Activated CD8-positive, alpha-beta memory T cell treated with anti-CD3 and anti-CD28 coated beads for 24 hours (primary cell): ENCODE measurements at places on chromosomes 11 and 22.

GRCh38 chr11:67700141-67700540 is 25.7 kb upstream of the ALDH3B2 start:
- DNase-seq, result no peak

- no peak for DNase-seq
Observed at GRCh38 chr11:102138670-102139069, 28.4 kb downstream of the YAP1 start.

- peak; percentile 93 for DNase-seq
Observed at GRCh38 chr22:46116491-46116958, 33.8 kb upstream of the PPARA start.

GRCh38 chr22:25564320-25564978 is at the start of gene GRK3:
Gene GRK3 (plus strand): TSS chr22:25564675. CDS start chr22:25565041, 366 bp downstream.
- peak; percentile 86 for DNase-seq

DNA sequence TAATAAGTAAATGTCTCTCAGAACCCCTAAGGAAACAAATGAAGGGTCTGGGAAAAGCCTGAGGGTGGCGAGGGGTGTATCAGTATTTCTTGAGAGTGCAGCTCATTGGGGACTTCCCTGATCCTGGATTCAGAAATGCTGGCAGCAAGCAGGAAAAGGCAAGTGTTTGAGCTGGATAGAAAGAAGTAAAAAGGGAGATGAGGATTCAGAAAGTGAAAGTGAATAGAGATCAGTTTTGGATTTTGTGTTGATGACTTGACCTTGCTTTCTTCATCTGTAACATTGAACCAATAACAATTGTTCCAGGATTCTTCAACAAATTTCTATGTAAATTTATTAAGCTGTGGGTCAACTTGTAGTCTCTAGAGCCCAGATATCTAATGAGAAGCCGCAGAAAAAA is 66.9 kb upstream of the CTSC start:
- DNase-seq, result no peak

GRCh38 chr22:46090036-46090591 is 60.2 kb upstream of the PPARA start:
- DNase-seq, result no peak

DNA sequence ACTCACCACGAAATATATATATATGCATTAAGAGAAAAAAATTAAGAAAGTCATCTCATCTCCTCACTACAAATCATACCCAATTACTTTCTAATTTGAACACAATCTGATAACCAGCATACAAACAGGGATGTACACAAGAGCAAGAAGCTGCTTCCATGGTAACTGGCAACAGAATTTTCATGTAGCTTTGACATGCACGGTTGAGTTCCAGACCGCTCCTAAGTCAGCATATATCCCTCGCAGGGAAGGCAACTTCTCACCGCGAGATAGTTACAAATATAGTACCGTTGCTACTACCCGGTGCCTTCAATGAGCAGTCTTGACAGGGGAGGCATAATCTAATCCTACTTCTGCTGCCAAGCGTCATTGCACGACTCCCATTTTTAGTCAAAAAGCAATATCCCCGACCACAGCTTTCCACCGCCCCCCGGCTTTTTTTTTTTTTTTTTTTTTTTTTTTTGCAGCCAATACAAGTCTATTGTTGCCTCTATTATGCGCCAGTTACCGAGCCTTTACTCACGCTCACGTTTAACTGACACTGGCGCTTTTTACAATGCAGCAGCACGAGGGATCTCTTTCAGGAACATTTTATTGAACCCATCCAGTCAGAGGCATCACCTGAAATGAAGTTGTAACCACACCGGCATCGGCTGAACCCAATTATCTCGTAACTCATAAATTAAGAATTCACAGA is 2.2 kb downstream of the CADM1 start:
- DNase-seq, result no peak

- no peak for DNase-seq
Observed at GRCh38 chr22:32574958-32575910, 100.6 kb downstream of the FBXO7 start.

GRCh38 chr11:114082415-114082748 is 22.9 kb downstream of the ZBTB16 start:
- no peak for DNase-seq

DNA sequence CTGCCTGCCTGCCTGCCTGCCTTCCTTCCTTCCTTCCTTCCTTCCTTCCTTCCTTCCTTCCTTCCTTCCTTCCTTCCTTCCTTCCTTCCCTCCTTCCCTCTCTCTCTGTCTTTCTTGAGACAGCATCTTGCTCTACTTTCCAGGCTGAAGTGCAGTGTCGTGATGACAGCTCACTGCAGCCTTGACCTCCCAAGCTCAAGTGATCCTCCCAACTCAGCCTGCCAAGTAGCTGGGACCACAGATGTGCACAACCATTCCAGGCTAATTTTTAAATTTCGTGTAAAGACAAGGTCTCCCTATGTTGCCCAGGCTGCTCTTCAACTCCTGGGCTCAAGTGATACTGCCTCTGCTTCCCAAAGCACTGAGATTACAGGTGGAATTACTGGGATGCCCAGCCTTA is 328.2 kb upstream of the SORL1-AS1 start:
- no peak for DNase-seq

DNA sequence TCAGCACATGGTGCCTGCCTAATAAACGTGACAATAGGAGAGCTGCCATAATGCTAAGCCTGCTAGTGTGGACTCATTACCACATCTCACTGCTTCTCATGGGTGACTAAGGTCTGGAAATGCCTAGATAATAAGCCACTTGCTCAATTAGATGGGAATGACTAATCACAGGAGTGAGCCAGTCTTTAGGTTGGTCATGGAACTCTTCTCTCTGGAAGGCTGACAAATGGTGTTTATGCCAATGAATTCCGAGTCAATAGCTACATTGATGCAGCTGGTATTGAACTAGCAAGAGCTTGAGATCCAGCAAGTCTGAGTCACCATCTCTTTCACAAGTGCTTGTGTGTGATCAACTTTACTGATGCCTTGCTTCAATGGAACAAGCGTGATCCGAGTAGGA is 334.9 kb downstream of the OPCML start:
- no peak for DNase-seq

DNA sequence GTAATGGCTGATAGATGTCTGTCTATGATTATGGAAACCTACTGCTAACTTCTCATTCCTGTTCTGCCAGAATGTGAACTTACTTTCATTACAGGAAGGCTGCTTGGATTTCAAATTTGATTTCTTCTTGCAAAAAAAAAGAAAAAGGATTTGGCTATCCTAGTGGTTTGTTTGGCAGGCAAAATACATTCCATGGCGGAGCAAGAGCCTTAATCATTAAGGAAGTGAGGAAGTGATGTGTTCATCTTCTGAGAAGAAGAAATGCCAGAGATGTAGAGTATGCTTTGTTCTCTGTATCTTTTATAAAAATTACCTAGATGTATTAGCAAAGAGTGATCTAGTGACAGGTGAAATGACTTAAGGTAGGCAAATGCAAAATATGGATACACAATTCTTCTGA is 356.3 kb downstream of the SOX6 start:
- DNase-seq, result no peak

- no peak for DNase-seq
Observed at GRCh38 chr22:46108564-46109473, 41.5 kb upstream of the PPARA start.

DNA sequence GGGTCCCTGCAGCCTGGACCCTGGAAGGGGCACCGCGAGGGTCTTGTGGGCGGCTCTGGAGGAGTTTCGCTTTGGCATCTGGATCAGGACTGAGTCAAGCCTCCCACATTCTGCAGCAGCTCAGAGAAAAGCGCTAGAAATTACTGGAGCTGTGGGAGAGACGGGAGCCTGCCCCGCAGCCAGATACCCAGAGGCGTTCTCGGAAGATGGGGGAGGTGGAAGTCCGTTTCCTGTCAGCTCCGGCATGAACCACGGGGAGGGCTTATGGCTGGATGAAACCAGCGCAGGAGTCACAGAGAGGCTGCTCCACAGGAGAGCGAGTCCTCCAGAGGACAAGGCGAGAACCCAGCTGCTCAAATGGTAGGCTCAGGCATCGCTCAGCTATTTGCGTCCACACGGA is 379.3 kb downstream of the OPCML start:
- DNase-seq, result no peak

DNA sequence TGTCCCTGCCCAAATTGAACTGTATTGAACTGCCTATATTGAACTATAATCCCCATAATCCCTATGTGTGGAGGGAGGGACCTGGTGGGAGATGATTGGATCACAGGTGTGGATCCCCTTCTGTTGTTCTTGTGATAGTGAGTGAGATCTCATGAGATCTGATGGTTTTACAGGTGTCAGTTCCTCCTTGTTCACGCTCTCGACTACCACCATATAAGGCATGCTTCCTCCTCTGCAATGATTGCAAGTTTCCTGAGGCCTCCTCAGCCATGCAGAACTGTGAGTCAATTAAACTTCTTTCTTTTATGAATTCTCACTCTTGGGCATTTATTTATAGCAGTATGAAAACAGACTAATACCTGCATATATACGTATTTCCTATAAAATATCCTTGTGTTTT is 206.5 kb upstream of the PDGFD start:
- DNase-seq, result no peak

DNA sequence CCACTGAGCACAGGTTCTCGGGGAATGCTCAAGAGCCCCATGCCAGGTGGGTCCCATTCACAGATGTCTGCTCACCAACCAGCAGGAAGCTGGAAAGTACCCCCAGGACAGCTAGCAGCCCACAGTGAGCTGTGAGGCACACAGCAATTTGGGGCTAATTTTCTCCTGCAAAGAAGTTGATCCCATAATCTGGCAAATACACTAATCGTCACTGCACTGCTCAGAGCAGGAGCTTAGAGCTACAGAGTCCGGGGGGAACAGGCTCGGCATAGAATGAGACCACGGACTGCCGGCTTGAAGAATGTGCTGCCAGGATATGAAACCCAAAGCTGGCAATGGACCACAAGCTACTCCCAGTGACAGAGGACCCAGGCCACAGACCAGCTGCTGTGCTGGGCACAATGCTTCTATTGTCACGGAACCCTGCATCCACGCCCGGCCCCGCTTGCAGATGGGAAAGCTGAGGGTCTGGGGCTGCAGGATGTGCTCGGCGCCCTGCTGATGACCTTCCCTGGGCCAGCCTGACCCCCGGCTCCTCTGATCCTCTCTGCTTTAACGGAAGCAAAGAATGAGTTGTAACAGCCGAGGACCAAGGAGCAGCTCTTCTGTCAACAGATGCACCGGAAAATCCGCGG is 239.7 kb downstream of the CTTN start:
- no peak for DNase-seq

GRCh38 chr11:69538854-69539253 is 57.4 kb downstream of the LINC01488 start:
- no peak for DNase-seq

GRCh38 chr22:32788904-32789624 is 12.4 kb upstream of the TIMP3 start:
- DNase-seq, result no peak

DNA sequence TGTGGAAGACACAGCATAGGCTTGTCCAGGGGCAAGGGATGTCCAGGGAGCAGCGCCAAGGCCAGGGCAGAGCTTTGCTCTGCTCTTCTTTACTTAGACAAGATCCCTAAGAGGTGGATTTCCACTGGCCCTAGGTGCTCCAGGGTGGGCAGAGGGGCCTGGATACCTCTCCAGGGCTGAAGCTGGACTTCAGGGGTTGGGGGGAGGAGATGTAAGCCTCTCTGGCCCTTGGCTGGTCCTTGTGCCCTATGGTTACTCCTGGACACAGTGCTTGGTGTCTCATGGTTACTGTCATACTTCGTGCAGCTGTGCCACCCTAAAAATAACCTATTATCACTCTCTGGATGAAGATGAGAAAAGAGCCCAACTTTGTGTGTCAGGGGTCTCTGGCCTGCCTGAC is 12.9 kb upstream of the KCNJ11 start:
- DNase-seq, result no peak

DNA sequence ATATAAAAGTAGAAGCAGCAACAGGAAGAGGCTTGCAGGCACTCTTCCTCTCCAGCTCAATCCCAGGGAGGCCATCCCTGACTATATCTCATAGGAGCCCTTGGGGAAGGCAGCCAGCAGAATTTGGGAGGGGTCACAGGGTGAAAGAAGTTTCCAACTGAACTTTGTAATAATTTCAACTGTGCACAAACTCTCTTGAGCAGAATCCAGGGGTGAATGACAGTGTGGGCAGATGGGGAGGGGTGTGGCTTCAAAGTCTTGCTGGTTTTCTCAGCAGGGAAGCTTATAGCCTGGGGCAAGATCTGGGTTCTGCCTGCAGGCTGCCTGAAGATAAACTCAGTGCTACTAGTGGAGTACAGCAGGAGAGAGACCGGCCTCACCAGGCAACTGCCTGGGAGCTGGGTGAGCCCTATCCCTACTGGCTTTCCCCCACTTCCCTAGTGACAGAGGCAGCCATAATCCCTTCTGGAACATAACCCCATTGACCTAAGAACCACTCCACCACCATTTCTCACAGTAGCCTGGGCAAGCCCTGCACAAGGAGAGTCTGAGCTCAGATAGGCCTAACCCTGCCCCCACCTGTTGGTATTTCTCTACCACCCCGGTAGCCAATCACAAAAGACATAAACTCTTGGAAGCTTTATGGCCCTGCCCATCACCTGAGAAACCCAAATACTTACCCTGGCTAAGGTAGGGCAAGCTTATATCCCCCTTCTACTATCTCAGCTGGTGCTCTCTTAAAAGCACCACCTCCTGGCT is 17.8 kb upstream of the TTC12 start:
- no peak for DNase-seq

- no peak for DNase-seq
Observed at GRCh38 chr11:4921796-4922195, 2.3 kb downstream of the OR51G1 start.

- DNase-seq, result no peak
Observed at GRCh38 chr11:20739107-20739506, 69.7 kb downstream of the NELL1 start.

DNA sequence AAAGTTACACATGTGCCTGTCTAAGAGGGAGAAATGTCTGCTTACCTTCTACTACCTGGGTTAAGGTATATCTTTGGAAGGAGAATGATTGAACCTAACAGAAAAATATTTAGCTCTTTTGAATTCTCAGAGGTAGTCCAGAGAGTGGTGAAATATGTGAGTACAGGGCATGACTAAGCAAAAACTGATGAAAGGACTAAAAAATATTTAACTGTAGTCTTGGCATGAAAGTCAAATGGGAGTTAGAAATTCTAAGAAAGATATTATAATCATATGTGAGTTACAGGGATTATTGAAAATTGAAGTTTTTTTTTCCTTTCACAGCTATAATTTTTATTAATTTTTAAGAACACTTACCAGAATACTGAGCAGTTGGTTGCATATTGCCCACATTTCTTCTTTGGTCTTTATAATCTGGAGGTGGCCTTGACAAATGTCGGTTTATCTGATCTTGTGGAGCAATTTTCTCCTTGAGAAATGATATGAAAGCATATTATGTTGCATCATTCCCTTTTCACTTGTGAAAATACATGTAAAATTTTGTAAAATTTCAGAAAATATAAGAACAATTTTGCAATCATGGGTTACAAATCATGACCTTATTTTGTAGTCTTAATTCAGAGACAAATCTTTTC is 61.4 kb upstream of the MTMR2 start:
- no peak for DNase-seq

GRCh38 chr11:106277484-106277883 is 200.0 kb downstream of the AASDHPPT start:
- no peak for DNase-seq
